GM23248 (cell line): ENCODE measurements at places on chromosomes 6 and 20. TPM values are rescaled to one million over a fixed set of nuclear protein-coding genes. Genes with fewer than 3 reads are reported as not detected.
A peak's percentile ranks its signal among the peaks of the same experiment; 100 is the strongest.

- no peaks in the 10 kb centered on the region for H3K27me3 ChIP-seq
- no peak overlapping the region for H3K27ac ChIP-seq
- H3K36me3 ChIP-seq = no peaks in the 10 kb centered on the region
- no peak overlapping the region for H3K4me3 ChIP-seq
- H3K4me1 ChIP-seq = no peaks in the 10 kb centered on the region
- no peak for DNase-seq
Observed at GRCh38 chr6:160395187-160395586, 47.0 kb downstream of the SLC22A3 start.

GRCh38 chr20:18090477-18090876 is 32.8 kb upstream of the OVOL2 start:
- H3K4me3 ChIP-seq = no peak overlapping the region
- no peaks in the 10 kb centered on the region for H3K4me1 ChIP-seq
- no peaks in the 10 kb centered on the region; the same call in 1 of the 2 replicates for H3K27me3 ChIP-seq
- H3K36me3 ChIP-seq = no peaks in the 10 kb centered on the region

DNA sequence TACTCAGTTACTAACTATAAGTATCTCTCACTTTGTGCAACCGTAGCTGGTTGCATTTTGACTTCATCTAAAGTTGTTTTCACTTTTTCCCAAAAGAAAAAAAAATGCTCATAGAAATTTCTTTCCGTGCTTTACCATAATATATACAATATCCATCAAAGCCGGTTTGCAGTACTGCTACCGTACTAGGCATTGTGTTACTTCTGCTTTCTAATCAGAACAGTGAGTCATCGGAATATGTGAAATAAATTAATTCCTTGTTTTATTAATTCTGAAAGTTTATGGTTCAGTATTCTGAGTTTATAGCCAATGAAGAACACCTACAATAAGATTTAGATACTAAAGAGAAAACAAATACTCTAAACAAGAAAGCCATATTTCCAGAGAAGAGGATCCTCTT is 72.5 kb downstream of the TNFRSF21 start:
- H3K4me1 ChIP-seq = no peaks in the 10 kb centered on the region
- no peaks in the 10 kb centered on the region for H3K27me3 ChIP-seq
- no peak overlapping the region for H3K4me3 ChIP-seq
- no peaks in the 10 kb centered on the region for H3K36me3 ChIP-seq
- H3K27ac ChIP-seq = no peak overlapping the region

GRCh38 chr6:86148586-86148985 is 505.9 kb upstream of the SYNCRIP start:
- H3K4me3 ChIP-seq = no peak overlapping the region
- no peaks in the 10 kb centered on the region for H3K4me1 ChIP-seq
- no peaks in the 10 kb centered on the region for H3K27me3 ChIP-seq
- no peaks in the 10 kb centered on the region for H3K36me3 ChIP-seq
- no peak overlapping the region for H3K27ac ChIP-seq
- DNase-seq = no peak

- peak; percentile 50 for DNase-seq
- H3K4me1 ChIP-seq = peaks cover 42% of the 10 kb centered on the region
- no peak overlapping the region for H3K4me3 ChIP-seq
- H3K27ac ChIP-seq = no peak overlapping the region
- H3K27me3 ChIP-seq = no peaks in the 10 kb centered on the region
Observed at GRCh38 chr6:3418496-3419060, 38.3 kb downstream of the SLC22A23 start.

- H3K27me3 ChIP-seq = no peaks in the 10 kb centered on the region
- DNase-seq = peak; percentile 24
- H3K4me3 ChIP-seq = peak overlapping the region; percentile 89
- H3K36me3 ChIP-seq = no peaks in the 10 kb centered on the region
Observed at GRCh38 chr6:158816803-158817727, 2.1 kb downstream of the EZR start.

GRCh38 chr20:37693242-37693634 is 592 bp upstream of the CTNNBL1 start:
- H3K4me3 ChIP-seq = peak overlapping the region; percentile 92
- no peaks in the 10 kb centered on the region for H3K36me3 ChIP-seq
- H3K27me3 ChIP-seq = no peaks in the 10 kb centered on the region

DNA sequence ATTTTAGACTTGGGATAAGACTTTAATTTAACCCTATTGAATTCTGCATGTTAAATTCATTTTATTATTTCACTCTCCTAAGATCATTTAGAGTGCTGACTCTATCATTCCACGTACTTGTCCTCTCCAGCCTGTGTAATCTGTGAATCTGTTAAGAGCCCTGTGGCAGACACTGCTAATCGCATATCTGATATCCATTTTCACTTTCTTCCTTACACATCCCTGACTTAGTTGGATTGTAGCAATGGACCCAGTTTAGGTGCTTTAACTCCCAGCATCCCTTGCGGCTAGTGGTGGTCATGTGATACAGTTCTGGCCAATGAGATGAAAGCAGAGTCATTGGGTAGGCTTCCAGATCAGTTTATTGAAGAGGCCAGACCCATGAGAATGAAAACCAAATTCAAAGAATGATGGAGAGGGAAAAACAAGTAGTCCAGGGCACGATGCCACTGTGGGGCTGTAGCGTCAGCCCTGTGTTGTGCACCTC is 57.2 kb upstream of the SOX4 start:
- no peak overlapping the region for H3K27ac ChIP-seq
- H3K4me3 ChIP-seq = no peak overlapping the region
- no peaks in the 10 kb centered on the region for H3K36me3 ChIP-seq

DNA sequence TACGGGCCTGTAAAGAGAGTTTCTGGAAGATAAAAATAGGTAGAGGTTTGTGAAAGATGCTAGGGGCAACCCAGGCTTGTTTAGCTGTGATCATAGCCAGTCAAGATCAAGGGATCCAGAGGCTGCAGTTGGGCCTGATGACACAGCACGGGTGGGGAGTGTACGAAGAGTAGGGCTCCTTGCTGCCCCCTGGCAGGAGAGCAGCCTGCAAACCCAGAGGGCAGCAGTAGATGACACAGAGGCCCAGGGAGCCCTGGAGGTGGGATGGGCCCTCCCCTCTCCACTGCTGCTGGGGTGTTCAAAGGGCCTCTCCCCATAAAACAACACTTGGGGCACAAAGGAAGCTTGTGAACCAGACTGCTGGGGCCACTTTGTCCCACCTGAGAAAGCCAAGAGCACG is 47.2 kb downstream of the VEGFA start:
- no peaks in the 10 kb centered on the region for H3K27me3 ChIP-seq
- no peaks in the 10 kb centered on the region for H3K36me3 ChIP-seq
- H3K4me3 ChIP-seq = no peak overlapping the region
- no peak overlapping the region for H3K27ac ChIP-seq
- H3K4me1 ChIP-seq = no peaks in the 10 kb centered on the region

GRCh38 chr20:45058168-45058850 is 42.6 kb downstream of the KCNS1 start:
- no peak for DNase-seq
- H3K4me3 ChIP-seq = no peak overlapping the region
- H3K4me1 ChIP-seq = peaks cover 43% of the 10 kb centered on the region
- no peaks in the 10 kb centered on the region for H3K27me3 ChIP-seq
- H3K36me3 ChIP-seq = no peaks in the 10 kb centered on the region
- H3K27ac ChIP-seq = no peak overlapping the region

- no peaks in the 10 kb centered on the region for H3K27me3 ChIP-seq
- H3K4me3 ChIP-seq = no peak overlapping the region
- H3K4me1 ChIP-seq = no peaks in the 10 kb centered on the region
- no peak overlapping the region for H3K27ac ChIP-seq
- H3K36me3 ChIP-seq = no peaks in the 10 kb centered on the region
Observed at GRCh38 chr6:64254558-64254957, 619.0 kb downstream of the PHF3 start.

- no peak overlapping the region for H3K27ac ChIP-seq
- no peak overlapping the region for H3K4me3 ChIP-seq
- H3K4me1 ChIP-seq = no peaks in the 10 kb centered on the region
- H3K36me3 ChIP-seq = no peaks in the 10 kb centered on the region
- no peaks in the 10 kb centered on the region for H3K27me3 ChIP-seq
Observed at GRCh38 chr6:149473080-149474052, 11.4 kb downstream of the ZC3H12D start.

DNA sequence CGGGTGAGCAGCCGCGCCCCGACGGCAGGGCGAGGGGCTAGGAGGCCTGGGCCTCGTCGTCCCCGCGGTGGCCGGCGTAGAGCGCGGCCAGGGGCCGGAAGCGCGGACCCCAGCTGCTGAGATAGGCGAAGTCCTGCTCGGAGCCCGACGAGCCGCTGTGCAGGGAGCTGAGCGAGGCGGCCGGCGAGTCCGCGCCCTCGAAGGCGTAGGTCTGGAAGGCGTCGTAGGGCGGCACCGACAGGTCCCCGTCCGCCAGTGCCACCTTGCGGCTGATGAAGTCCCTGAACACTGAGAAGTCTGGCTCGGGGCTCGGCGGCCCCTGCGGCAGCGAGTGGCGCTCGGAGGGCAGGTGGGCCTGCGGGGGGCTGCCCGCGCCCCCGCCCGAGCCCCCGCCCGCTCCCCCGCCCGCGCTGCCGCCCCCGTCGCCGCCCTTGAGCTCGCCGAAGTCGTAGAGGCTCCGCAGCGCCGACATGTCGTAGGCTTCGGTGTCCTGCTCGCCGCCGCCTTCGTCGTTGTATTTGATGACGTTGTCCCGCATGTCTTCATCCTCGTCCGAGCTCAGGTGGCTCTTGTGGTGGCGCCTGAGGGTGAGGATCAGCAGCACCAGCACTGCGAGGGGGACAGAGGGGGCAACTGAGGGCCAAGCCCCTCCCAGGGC is 56.5 kb downstream of the CD40 start:
- H3K27ac ChIP-seq = no peak overlapping the region
- peaks cover 39% of the 10 kb centered on the region for H3K27me3 ChIP-seq
- no peaks in the 10 kb centered on the region for H3K36me3 ChIP-seq

DNA sequence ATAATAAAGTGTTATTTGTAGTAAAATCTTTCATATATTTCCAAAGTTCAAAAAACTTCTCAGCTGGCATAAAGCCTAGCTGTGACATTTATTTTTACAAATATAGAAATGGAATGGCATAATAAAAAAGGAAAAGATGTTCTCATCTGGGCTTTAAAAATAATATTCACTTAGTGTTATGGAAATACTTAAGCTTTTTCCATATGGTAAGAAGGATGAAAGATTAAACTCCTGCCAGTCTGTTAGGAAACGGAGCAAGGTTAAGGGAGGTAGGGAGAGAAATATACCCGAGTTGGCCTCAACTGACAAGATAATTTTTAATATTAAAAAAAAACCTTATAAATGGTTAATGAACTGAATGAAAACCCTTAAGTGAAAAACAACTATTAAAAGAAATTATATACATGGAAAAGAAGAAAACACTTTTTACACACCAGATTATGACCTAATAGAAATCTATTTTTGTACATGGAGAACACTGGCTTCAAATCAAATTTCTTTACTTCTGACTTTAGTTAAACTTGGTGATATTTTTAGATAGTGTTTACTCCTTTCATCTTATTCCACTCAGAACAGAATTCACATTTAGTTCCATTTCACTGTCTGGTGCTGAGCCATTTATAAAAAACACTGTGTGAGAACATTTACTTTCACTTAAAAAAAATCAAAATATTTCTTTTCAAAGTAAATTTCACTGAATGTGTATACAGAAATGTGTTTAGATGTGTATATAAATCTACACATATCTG is 137.0 kb downstream of the DST start:
- H3K27me3 ChIP-seq = no peaks in the 10 kb centered on the region
- no peak overlapping the region for H3K4me3 ChIP-seq
- DNase-seq = no peak
- no peak overlapping the region for H3K27ac ChIP-seq
- no peaks in the 10 kb centered on the region for H3K4me1 ChIP-seq

DNA sequence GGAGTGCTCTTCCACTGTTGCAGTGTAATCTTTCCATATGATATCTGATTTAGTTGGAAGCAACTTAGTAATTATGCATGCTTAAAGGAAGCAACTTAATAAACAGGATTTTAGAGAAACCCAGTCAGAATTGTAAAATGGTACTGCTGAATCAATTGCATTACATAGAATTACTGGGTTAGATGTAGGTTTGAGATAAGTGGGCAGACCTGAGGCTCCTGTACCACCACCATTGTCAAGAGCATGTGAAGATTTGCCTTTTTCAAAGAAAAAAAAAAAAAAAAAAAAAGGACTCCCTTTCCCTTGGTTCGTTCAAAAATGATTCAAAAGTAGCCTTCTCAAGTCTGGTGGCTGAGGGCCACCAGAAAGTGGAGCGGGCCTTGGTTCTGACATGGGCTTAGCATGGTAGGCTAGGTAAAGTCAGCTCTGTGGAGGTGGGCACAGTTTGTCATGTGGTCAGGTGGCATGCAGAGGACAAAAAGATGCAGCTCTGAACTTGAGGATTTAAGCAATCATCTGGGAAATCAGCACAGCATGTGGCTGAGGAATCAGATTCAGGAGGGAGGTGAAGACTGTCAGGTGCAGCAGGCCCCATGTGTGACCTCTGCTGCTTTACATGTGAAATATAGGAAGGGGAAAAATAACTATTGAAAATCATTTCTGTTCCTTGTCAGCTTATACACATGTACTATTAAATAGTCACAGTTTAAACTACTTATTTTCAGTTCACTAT is 32.4 kb downstream of the ARID1B start:
- H3K4me1 ChIP-seq = peaks cover 19% of the 10 kb centered on the region
- H3K4me3 ChIP-seq = no peak overlapping the region
- H3K27me3 ChIP-seq = no peaks in the 10 kb centered on the region
- H3K36me3 ChIP-seq = no peaks in the 10 kb centered on the region

- no peak for DNase-seq
- no peaks in the 10 kb centered on the region for H3K36me3 ChIP-seq
- H3K4me3 ChIP-seq = no peak overlapping the region
- no peaks in the 10 kb centered on the region for H3K27me3 ChIP-seq
- peaks cover 7% of the 10 kb centered on the region; the same call in 1 of the 2 replicates for H3K4me1 ChIP-seq
Observed at GRCh38 chr6:16493112-16493511, 254.7 kb downstream of the GMPR start.

- peak overlapping the region; percentile 86 for H3K27ac ChIP-seq
- no peaks in the 10 kb centered on the region for H3K27me3 ChIP-seq
- peak overlapping the region; percentile 51 for H3K4me3 ChIP-seq
- DNase-seq = peak; percentile 92
- H3K36me3 ChIP-seq = no peaks in the 10 kb centered on the region
Observed at GRCh38 chr20:4573564-4574355, 147.9 kb upstream of the PRND start.

- H3K27me3 ChIP-seq = no peaks in the 10 kb centered on the region
- no peak overlapping the region for H3K27ac ChIP-seq
- H3K36me3 ChIP-seq = no peaks in the 10 kb centered on the region
- peak; percentile 11 for DNase-seq
- H3K4me1 ChIP-seq = peaks cover 8% of the 10 kb centered on the region; the same call in 1 of the 2 replicates
Observed at GRCh38 chr6:17212546-17213371, 68.4 kb upstream of the RBM24 start.

The SRXN1 gene
- 83.3 and 94.1 TPM in 2 replicates for total RNA-seq

The CCDC28A gene
- 10.4 and 18.2 TPM in 2 replicates for total RNA-seq

The ADGB gene
- total RNA-seq = not detected in 2 replicates

The F13A1 gene
- not detected in 2 replicates for total RNA-seq

The NNAT gene
- total RNA-seq = not detected in 2 replicates

The HRH3 gene
- total RNA-seq = not detected in 2 replicates

The FOXA2 gene
- total RNA-seq = not detected in 2 replicates

The HLA-DPA1 gene
- total RNA-seq = 0.89 and 2.5 TPM in 2 replicates

The DLL1 gene
- 0.38 and 0.86 TPM in 2 replicates for total RNA-seq

The AGER gene
- total RNA-seq = 0.22 TPM in 1 of 2 replicates, not detected in the other

The SEL1L2 gene
- not detected in 2 replicates for total RNA-seq

The PRKN gene
- 0.63 and 2.3 TPM in 2 replicates for total RNA-seq
